GM03348 (cell line): ENCODE measurements at places on chromosomes 5 and 9.
A peak's percentile ranks its signal among the peaks of the same experiment; 100 is the strongest.

GRCh38 chr9:69605406-69605805 is 66.8 kb downstream of the APBA1 start:
- DNase-seq = no peak

DNA sequence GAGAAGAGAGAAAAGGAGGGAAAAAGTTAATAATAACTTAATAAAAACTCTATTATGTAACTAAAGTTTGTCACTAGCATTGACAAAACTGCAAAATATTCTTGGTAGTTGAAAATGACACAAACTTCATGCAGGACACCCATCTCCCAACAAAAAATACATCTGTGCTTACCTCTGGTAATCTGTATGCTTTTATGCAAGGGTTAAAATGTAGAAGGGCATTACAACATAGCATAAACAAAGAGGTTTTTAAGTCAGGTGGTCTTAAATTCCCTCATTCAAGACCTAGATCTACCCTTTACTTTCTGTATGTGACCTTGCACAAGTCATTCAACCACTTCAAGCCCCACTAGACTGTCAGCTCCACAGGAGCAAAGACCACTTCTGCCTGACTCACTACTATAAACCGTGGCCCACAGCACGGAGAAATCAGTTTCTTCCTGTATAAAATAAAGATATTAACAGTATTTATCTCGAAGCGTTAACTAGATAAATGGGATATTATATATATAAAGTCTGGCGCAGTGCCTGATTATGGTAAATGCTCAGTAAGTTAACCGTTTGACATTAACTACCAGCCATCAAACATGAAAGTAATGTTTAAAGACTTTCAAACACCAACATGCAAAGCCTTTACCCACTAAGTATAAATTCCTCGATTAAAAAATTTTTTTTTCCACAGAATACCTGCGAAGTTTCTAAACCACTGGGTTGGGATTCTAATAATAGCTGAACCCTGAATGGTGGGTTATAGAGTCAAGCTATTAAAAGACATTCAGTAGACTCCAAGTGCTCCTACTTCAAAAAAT is 2.0 kb downstream of the FBXL17 start:
- no peak for DNase-seq

- no peak for DNase-seq
These were observed 356.6 kb upstream of the C9orf72 start for GRCh38 chr9:27929841-27930240.

DNA sequence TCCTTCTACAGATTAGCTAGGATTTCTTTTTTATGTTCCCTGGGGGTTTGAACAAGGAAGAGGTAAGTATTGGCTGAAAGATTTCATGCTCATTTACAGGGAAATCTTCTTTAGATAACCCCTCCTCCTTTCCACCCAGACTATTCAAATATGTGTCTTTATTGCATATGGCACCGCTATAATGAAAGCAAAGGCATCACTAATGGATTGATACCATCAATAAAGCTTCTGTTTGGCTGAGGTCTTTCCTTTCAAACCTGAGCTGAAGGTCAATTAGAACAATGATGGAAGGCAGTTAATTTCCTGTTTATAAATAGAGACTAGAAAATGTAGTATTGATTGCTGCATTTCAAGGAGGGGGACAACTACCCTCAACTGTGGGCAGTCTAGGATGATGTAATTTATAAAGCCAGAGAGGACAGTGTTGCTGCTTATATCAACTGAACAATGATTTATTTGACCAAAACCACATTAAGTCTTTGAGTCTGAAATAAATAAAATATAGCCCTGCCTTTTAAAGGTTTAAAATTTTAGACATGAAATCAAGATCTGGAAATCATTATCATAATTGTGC is 132.9 kb downstream of the SGCD start:
- no peak for DNase-seq

DNA sequence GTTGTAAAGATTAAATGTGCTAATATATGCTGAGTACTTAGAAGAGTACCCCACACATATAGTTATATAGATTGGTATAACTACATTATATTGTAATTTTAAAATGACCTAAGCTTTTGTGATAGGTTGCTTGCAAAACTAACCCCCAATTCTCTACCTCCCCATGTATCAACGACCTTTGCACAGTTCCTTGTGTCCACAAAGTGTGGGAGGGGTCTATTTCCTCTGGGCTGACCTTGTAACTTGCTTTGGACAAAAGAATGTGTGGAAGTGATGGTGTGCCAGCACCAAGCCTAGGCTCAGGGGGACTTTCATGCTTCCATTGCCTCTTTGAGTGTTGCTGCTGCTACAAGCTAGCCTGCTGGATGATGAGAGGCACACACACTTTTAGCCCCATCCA is 20.6 kb downstream of the C5 start:
- DNase-seq = no peak

- no peak for DNase-seq
These were observed 81.7 kb downstream of the GNAQ start for GRCh38 chr9:77949751-77950436.

GRCh38 chr5:25006734-25007133 is 362.0 kb upstream of the CDH10 start:
- DNase-seq = peak; percentile 69

DNA sequence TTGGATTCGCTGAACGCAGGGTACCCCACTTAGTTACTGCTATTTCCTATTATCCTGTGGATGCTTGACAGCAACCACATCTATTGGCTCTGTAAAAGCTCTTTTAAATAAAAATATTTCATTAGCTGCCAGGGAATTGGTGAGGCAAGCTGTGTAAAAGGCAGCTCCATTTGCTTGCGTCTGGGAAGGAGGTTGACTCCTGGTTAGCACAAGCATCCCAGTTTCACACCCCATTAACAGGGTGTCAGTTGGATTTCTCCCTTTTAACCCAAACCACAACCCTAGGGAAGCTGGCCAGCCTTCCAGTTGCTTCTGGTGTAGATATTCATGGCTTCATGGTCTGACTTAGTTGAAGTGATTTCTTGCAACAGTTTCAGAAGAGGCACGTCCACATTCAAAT is 151.0 kb downstream of the GPBP1 start:
- DNase-seq = peak; percentile 21

- no peak for DNase-seq
These were observed 36.7 kb upstream of the UBE2D2 start for GRCh38 chr5:139524446-139524845.

DNA sequence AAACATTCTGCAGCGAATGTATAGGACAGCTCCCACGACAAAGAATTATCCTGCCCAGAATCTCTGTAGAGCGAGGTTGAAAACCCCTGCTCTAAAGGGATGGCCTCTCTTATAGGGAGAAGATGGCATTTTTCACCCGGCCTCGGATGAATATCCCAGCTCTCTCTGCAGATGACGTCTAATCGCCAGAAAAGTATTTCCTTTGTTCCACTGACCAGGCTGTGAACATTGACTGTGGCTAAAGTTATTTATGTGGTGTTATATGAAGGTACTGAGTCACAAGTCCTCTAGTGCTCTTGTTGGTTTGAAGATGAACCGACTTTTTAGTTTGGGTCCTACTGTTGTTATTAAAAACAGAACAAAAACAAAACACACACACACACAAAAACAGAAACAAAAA is 17.4 kb upstream of the RARS1 start:
- DNase-seq = peak; percentile 61

DNA sequence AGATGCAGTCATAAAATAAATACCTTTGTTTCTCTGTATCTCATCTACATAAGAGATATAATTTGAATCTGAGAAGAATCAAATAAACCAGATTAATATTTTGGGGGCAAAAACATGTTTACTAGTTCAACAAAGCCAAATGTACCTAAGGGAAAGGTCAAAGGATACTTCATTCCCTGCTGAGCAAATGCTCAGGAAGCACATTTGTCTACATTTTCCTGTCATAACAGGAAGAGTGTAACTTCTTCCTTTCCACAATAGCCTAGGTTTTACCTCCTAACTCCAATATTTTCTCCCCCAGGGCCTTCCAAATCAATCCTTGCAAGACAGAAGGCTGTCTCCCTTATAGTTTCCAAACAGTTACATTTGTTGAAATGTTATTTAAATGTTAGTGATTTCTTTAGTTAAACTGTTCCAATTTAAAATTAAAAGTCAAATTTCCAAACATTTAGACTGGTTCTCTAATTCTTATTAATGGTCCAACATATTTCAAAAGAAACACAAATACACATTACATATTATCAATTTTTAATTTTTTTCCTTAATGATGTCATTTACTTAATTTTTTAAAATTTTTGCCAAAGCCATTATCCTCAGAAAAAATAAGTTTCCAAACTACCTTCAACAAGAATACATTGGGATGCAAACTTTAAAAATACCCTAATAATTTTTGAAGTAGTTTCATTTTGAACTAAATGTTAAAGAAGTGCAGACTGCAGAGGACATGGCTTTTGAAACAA is 67.8 kb downstream of the MEF2C start:
- no peak for DNase-seq

- DNase-seq = no peak
These were observed 1.7 kb downstream of the UBE2D2 start for GRCh38 chr5:139562847-139563246.

GRCh38 chr5:64165500-64166200 is at the start of gene RNF180:
RNF180 (plus strand) TSS chr5:64165843; CDS start chr5:64200808, 34,965 bp downstream.
- peak; percentile 62 for DNase-seq

- DNase-seq = peak; percentile 33
These were observed 371.5 kb downstream of the NR2F1-AS1 start for GRCh38 chr5:93209476-93209875.

DNA sequence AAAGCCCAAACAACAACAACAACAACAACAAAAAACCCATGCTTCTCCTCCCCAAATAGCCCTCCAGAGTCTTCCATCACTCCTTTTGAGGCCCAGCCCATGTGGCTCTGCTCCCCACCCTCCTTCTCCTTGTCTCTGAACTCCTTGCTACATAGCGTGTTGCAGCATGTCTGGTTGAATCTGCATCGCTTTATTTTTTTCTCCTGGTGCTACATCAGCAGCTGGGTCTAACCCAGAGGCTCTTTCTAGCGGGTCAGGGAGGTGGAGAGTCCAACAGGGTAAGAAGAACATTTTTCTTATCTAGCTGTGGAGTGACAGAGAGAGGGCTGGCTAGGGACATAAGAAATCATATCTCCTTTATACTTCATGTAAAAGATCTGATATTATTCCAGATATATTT is 18.4 kb downstream of the NXNL2 start:
- DNase-seq = no peak

DNA sequence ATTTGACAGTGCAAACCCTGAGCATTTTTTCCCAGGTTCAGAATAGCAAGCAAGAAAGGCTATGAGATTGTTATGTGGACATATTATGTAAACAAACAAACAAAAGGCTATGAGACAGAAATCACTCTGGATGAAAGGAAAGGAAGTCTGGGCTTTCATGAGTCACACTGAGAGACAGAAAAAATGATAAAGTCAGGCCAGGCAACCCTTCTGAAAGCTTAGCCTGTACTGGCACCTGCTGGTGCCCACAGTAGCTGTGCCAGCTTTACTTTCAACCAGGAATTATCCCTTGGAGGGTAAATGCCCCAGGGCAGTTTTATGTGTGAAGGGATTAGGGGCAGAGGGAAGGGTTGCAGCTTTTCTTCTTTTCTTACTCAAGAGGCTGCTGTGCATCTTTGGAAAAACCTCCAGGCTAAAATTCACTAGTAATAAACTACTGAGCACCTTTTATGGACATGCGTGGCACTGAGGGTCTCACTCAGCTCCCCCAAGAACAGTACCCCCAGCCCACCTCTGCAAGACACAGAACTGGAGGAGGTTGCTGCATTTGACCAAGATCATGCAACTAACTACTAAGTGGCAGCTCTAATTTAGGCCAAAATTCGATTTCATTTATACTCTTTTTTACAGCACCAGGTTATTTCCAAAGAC is 41.7 kb downstream of the ACTL7B start:
- DNase-seq = peak; percentile 66

DNA sequence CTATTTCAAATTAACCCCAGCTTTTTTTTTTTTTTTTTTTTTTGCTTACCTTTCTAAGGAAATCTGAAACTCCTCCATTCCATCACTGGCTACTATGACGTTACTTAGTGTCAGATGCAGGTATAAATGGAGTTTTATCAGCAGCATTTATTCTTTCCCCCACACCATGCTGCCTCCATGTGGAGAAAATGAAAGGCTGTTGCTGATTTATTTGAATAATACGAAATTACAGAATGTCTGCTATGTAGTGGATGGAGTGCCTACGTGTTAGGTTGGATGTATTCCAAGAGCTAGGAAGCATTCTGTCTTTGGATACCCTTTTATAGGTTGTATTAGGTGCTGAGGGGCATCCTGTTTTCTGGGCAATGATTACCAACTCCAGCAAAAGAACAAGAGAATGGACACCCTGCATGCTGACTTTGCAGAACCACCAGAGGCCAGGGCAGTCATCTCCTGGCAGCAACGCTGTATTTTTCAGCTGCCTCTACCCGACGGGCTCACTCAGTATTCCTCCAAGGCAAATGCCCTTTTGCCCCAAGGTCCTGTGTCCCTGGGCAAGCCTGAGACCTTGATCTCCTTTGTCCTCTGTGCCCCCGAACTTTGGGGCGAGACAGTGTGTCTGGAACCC is 199.5 kb downstream of the ALDH1A1 start:
- DNase-seq = peak; percentile 47

DNA sequence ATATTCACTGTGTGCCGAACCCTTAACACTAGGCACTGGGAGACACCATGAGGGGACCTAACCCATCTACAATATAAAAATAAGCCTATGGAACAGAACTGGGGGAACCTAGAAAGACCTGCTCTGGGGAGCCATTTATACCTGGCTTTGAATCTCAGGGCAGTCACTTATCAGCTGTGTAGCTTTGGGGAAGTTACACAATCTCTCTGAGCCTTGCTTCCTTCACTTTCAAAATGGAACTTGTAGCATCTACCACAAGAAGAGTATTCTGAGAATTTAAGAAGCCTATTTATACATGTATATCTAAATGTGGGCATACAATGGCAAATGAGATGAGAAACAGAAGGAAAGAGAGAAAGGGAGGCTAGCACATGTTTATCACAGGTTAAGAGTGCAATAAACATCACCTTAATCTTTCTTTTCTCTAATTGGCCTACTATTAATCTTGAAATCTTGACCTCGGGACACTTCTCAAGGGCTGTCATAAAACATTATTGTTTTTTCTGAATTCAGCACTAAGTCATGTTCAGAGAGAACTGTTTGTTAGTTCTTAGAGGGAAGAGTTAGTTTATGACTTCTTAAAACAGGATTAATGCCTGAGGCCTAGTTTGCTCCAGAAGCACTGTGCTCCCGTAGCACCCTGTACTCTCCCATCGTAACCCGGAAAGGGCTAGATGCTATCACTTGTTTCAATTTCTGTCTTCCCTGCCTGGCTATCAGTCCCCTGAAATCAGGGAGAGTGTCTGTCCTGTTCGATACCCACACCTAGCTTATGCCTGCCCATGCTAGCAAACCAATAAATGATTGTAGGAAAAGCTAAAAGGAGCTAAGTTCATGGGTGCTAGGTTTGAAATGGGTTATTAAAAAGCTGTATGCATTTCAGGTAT is 606.4 kb upstream of the CLINT1 start:
- DNase-seq = no peak

- DNase-seq = peak; percentile 6
These were observed at the start of gene CCDC152 for GRCh38 chr5:42756606-42757601. CCDC152 (plus strand) TSS chr5:42756818; CDS start chr5:42759122, 2,304 bp downstream.

GRCh38 chr9:101566904-101567724 is 27.7 kb downstream of the PPP3R2 start:
- DNase-seq = peak; percentile 32
